RCC 7860 (cell line): ENCODE measurements at places on chromosomes 12 and 14.

GRCh38 chr14:91143862-91144261, 30.0 kb downstream of the DGLUCY start:
- no peak for DNase-seq

GRCh38 chr12:100251917-100252316, 15.0 kb downstream of the DEPDC4 start:
- DNase-seq, result peak; percentile 64

- no peak for DNase-seq
Observed at GRCh38 chr14:54567639-54568561, 972 bp downstream of the SAMD4A start.

- DNase-seq, result no peak
Observed at GRCh38 chr14:103496776-103497175, 25.9 kb downstream of the CKB start.

DNA sequence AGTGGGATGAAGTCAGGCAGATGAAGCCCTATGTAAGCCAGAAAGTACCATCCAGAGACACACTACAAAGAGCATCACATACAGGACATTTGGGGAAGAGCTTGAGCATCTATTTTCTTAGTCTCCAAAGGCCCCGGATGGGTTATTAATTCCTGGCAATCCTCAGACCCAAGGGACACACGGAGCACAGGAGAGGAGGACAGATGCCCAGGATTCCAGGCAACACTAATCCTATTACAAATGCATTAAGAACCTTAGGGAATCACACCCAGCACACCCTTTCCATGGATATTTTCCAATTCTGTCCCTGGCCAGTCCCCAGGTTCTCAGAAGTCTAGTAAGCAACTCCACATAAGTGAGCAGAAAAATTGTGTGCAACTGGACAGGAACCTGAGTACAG, 65.9 kb downstream of the CMKLR1 start:
- no peak for DNase-seq

GRCh38 chr12:14995583-14996425, 23.0 kb downstream of the PDE6H start:
- DNase-seq, result peak; percentile 28

GRCh38 chr14:49549881-49550280, 36.3 kb downstream of the RPS29 start:
- peak; percentile 16 for DNase-seq

- DNase-seq, result no peak
Observed at GRCh38 chr12:121805171-121806008, 1.6 kb downstream of the SETD1B start.

GRCh38 chr14:57961786-57962060, 95.8 kb upstream of the SLC35F4 start:
- no peak for DNase-seq

DNA sequence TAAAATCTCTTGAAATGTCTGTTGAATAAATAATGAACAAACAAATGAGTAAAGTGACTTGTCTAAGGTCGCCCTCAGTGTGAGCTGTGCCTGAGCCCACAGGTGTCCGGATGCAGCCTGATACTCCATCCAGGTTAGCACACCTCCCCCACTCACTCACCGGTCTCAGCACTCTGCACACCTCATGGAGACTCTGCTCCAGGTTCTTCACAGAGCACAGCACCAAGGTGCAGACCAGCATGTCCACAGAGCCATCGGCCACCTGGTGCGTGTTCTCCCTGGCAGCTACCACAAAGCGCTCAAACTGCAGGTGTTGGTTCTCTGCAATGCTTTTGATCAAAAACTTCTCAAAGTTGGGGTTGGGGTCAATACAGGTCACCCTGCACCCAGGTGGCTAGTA, 4.1 kb upstream of the KRT7 start:
- DNase-seq, result no peak

GRCh38 chr14:102980409-102980810, 57.9 kb downstream of the AMN start:
- DNase-seq, result no peak

DNA sequence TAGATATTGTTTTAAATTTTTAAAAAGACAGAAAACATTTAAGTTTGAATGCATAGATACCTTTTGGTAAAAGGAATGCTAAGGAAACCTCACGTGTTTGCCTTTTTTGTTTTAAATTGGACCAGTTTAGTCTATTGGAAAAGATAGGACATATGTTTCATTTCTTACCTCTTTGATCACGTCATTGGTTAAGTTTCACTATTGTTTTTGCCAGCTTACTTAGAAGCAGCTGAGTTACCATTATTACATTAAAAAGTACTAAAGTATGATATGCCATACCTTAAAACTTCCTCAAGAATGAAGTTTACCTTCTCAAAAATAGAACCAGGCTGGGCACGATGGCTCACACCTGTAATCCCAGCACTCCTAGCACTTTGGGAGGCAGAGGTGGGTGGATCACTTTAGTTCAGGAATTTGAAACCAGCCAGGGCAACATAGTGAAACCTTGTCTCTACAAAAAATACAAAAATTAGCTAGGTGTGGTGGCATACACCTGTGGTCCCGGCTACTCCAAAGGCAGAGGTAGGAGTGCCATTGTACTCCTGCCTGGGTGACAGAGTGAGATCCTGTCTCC, 54.4 kb downstream of the SRGAP1 start:
- DNase-seq, result no peak

GRCh38 chr12:132827763-132828703, 636 bp downstream of the GOLGA3 start:
- DNase-seq, result peak; percentile 16

GRCh38 chr14:87847216-87847755, 145.7 kb downstream of the GALC start:
- no peak for DNase-seq

DNA sequence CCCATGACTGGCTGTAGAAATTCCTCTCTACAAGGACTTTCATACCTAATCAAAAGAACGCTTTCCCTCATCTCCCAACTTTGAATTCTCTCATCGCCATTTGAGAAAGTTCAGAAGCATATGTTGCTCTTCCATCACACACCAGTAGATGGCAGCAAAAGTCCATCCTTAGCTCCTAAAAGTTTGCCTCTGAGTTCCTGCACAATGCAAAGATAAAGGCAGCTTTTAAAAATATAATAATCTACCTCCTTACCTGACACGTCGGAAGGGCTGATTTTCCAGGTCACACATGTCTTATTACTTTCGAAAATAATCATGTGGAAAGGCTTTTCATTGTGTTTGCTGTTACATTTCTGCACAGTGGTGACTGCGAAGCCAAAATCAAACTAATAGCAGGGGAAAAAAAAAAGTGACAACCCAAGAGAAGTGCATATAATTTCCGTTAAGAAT, 456.7 kb upstream of the SEL1L start:
- no peak for DNase-seq

DNA sequence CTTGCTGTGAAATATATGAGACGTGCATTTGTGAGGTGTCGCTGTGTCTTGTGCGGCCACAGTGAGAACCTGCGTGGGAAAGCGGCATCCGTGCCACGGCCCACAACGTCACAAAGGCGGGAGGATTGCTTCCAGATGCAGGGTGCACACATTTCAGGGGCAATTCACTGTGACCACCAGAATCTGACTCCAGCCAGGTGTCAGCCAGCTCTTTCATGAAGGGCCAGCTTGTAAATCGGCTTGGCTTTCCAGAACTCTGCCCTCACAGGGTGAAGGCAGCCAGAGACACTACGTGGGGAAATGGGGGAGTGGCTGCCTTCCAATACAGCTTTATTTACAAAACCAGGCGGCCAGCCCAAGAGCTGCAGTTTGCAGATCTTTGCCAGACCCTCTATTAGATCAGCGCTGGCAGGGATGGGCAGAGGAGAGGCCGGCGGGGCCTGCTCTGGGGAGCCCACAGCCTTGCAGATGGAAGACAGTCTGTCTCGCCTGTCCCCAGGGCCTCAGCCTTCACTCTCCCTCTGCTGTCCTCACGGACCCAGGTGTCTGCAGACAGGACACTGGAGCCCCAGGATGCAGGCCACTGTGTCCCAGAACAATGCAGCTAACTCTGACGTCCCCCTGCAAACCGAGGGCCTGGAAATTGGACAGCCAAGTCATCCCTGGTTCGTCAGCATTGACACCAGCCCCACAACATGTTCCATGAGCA, 53.5 kb downstream of the ADGRD1 start:
- no peak for DNase-seq

DNA sequence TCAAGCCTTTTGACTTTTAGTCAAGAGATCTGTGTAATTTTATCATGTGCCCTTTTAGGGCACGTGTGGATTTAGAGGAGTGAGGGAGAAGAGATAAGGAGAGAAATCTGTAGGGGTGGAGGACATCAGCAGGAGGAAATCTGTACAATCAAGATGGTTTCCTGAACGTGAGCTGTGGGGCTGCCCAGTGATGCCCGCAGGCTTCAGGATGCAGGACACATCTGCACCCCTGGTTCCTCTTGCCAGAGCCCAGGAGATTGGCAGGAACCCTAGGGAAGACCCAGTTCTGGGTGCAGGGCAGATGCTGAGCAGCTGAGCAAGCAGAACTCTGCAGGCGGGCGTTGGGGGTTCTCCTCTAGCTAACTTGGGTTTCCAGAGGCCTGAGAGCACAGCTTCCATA, 11.6 kb upstream of the TESPA1 start:
- DNase-seq, result no peak

GRCh38 chr14:36091096-36091495, 85.4 kb downstream of the PTCSC3 start:
- peak; percentile 89 for DNase-seq

GRCh38 chr14:66649498-66649897, 141.6 kb downstream of the GPHN start:
- DNase-seq, result no peak

- no peak for DNase-seq
Observed at GRCh38 chr12:92297932-92298696, 152.5 kb upstream of the BTG1 start.

GRCh38 chr14:93780813-93781400, 7.4 kb downstream of the PRIMA1 start:
- DNase-seq, result no peak

DNA sequence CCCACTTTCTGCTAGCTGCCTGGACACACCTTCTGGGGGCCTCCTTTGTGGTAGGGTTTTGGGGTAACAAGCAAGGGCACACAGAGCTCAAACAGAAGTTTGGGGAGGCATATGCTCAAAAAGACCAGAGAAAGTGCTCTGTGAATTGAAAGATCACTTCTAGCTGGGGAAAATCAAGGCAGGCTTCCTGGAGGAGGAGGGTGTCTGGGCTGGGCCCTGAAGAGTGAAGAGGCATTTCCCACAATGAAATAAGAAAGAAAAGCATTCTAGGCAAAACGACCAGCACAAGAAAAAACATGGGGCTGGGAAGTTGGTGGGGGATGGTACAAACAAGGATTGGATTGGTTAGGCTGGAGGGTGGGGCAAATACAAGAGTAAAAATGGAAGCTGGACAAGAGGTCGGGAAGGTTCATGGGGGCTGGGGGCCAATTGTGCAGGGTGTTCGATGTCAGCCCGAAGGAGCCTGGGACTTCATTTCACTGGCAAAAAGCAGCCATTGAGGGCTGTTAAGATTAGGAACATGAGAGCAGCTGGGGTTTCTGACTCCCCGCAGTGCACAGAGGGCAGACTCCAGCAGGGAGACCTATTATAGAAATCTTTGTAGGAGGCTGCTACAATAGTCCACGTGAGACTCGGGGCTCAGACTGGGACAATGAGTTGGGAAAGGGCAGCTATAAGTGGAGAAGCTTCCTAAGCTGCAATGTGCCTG, 51.5 kb upstream of the CMKLR1 start:
- no peak for DNase-seq

GRCh38 chr12:92002673-92003382, 142.8 kb downstream of the BTG1 start:
- DNase-seq, result no peak

DNA sequence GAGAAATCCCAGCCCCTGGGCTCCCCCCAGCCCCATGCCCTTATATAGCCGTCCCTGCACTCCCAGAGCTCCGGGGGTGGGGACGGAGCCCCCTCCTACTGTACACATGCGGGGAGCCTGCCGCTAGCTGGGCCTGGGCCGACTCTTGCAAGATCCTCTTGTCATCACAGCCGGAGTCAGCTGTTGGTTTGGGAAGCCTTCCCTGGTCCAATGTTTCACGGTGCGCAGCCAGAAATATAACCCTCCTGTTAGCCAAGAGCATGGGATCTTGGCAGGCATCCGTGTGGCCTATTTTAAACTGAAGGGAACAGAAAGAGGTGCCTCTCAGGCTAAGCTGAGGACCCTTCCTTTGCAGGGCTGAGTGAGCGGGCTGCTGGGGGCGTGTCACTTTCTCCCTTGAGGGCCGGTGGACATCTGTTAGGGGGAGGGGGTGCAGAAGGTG, 175.3 kb downstream of the TSPAN9 start:
- no peak for DNase-seq

DNA sequence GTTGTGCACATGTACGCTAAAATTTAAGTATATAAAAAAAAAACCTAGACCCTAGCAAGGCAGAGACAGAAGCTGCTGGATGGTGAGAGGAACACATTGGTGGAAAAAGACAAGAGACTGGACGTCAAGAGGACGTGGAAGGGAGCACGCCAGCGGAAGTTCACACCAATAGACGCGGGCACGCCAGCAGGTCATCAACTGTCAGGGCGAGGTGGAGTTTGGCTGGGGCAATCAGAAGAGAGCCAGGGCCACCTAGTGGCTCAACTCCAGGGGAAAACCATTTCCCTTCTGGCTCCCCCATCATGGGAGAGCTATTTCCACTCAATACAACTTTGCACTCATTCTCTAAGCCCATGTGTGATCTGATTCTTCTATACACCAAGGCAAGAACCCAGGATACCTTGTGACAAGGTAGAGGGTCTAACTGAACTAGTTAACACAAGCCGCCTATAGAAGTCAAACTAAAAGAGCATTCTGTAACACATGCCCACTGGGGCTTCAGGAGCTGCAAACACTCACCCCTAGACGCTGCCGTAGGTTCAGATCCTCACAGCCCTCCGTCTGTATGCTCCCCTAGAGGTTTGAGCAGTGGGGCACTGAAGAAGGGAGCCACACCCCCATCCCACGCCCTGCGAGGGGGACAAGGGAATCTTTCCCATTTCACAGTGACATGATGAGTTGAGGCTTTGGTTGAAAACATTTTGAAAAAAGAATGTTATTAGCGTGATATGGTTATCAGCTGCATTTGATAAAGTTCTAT, 702.7 kb downstream of the TMTC2 start:
- DNase-seq, result no peak

DNA sequence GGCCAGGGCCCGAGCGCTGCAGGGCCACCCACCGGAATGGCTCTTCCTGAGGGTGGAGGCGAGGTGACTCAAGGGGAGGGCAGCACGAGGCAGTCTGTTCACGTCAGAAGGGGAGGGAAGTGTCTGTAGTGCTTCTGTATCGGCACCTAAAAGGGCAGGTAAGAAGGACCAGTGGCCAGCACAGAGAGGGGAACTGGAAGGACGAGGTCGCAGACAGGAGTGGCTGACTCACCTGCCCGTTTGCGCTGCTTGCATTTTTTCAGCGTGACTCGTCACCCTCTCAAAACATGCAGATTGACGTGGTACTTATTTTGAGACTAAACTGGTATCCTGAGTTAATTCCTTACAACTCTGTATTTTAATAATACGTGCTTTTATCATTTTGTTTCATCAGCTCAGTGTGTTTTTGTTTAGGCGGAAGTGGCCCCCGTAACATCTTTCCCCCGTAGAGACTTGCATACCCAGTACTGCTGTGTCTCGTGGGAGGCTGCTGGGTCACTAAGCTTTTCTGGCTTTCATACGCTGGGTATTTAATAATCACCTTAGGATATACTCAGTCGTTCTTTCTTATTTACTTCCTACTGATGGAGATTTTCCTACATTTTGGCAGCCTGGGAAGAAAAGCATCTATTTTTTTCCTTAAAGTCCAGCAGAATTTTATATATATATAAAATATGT, 26.4 kb downstream of the SFSWAP start:
- peak; percentile 69 for DNase-seq
